ENCODE measurements at places on chromosomes 6 and 20.

DNA sequence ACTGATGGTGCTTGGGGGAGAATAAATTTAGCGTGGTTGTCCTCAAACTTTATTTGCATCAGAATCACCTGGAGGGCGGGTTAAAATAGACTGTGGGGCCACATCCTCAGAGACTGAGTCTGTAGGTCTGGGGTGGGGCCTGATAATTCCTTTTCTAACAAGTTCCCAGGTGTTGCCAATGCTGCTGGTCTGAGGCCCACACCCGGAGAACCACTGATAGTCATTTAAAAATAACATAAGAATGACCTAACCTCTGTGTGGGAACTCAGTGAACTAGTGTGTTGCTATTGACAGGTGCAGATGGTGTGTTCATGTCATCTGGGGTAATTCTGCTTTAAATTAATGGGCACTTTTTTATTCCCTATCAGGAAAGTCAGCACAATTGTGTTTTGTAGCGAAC is 64.8 kb downstream of the RTN4IP1 start:
- no peak for DNase-seq

DNA sequence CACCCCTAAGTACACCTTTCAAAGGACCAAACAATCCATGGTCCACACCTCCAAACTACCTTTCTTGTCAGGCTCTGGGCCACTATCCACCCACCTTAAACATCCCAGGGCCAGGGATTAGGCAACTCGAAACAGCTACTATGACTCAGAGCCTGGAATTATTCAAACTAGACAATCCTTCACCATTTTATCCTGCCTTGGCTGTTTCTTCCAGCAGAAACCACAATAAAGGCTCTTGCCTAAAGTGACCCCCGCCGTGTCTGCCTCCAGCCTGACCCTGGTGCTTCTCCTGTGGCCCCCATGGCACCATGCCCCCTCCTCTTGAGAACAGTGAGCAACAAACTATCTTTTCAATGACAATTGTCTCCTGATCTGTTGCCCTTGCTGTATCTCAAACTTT is 195.5 kb downstream of the EPM2A start:
- DNase-seq: no peak

DNA sequence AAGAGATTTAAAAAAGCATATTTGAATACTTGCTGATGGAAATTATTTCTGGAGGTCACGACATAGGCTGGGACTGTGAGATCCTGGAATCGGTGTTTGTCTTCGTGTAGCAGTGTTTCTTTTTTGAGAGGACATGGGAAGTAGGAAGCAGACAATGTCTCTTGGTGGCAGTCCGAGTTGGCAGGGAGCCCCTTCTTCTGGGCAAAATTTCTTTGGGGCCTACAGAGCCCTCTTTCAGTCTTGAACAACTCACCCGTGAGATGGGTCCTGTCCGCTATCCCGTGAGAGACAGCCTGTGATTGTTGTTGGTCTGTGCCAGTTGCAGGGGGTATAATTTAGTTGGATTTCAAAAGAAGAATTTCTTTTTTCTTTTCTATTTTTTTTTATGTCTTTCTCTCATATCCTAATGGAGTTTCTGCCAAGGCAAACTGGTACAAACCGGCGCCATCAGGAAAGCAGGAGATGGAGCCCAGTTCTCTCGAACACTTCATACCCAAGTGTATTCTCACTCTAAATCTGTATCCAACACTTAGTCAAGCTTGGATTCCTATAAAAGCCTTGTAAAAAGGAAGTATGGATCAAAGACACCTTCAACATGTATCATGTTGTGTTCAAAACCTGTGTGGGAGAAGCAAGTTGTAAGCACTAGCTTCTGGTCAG is 785.1 kb downstream of the MAFB start:
- no peak for DNase-seq

- no peak for DNase-seq
These were observed 290.1 kb upstream of the PRDM1 start for GRCh38 chr6:105795913-105796517.

GRCh38 chr6:19083801-19084200 is 696.7 kb downstream of the RNF144B start:
- no peak for DNase-seq

DNA sequence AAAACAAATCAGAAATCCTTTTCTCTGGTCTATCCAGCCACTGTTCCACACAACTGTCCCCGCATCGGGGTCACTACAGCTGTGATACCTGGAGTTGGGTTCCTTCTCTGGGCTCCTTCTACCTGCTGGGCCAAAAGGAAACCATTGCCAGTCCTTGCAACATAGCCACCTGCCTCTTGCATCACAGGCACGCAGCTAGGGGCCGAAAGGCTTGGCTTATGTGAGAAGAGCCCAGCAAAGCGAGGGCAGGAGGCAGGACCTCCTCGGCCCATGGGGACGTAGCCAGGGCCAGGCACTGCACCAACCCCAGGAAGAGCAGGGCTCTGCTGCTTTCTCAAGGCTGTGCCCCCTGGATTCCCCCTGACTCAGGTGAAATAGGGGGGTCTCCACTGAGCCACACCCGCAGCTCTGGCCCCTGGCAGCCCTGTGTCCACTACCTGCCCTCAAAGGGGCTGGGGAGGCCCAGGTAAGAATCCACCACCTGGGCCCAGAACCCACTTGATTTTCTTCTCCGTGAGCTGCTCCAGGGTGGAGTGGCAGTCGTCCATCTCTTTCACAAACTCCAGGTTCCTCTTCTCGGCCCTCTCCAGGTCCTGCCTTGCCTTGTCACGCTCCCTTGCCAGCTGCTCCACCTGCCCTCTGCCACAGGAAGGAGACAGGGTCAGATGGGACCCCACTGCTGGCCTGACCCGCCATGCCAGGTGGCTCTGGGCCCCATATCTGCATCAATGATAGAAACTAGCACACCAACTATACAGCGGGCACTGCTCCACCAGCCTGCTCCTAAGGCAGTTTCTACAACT is 88.9 kb downstream of the GINS1 start:
- DNase-seq: no peak

- no peak for DNase-seq
These were observed 113.5 kb upstream of the SGK1 start for GRCh38 chr6:134431421-134431859.

GRCh38 chr6:20126102-20126752 is 86.0 kb downstream of the MBOAT1 start:
- no peak for DNase-seq

DNA sequence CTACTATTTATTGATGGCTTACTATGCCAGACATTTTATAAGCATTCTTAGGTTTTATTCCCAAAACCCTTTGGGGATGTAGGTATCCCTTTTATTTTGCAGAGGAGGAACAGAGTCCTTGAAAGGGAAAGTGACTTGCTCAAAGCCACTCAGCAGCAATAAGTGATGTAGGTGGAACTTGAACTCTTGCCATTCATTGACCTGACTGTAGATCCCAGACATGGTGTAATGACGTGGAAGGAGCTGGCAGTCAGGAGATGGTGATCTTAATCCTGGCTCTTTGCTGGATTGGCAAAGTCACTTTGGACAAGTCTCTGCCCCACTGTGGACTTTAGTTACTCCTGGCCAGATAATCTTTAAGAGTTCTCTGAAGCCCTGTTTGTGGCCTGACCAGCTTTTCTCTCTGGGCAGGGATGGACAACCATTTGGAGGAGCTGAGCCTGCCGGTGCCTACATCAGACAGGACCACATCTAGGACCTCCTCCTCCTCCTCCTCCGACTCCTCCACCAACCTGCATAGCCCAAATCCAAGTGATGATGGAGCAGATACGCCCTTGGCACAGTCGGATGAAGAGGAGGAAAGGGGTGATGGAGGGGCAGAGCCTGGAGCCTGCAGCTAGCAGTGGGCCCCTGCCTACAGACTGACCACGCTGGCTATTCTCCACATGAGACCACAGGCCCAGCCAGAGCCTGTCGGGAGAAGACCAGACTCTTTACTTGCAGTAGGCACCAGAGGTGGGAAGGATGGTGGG is 1.6 kb downstream of the DBNDD2 start:
- DNase-seq: no peak

Data from CD4-positive, alpha-beta T cell treated with Interleukin-15 for 4 hours (primary cell).